ENCODE measurements at places on chromosomes 3 and 15.

DNA sequence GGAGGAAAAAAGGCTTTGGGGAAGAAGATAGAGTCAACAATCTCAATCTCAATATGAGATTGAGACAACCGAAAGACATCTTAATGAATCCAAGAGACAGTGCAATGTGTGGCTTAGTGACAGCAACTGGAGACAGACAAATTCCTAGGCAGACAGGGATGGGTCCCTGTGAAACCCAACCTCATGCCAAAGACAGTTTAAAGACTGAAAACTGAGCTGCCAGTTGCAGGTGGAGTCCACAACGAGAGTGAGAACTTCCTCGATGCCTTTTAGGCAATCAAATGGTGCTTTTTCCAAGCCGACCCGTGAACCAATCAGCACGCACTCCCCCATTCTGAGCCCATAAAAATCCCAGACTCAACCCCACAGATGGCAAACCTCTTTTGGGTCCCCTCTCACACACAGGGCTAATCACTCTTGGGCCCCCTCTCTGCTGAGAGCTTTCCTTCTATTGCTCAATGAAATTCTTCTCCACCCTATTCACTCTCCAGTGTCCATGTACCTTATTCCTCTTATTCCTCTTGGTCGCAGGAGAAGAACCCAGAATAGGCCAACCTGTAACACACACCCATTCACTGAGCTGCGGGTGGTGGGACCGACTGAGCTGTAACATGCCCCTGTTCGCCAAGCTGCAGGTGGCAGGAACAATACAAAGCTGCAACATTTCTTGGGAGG, 34.8 kb downstream of the ZMAT3 start:
- no peak for DNase-seq

- no peak for DNase-seq
Measured at GRCh38 chr3:8992199-8992598, 28.9 kb upstream of the RAD18 start.

GRCh38 chr3:23659274-23659673, 146.5 kb upstream of the UBE2E1 start:
- DNase-seq = no peak

GRCh38 chr3:17290894-17291293, 406.1 kb downstream of the PLCL2 start:
- DNase-seq = no peak

- DNase-seq = no peak
Measured at GRCh38 chr15:62269504-62269903, 104.4 kb upstream of the C2CD4B start.

DNA sequence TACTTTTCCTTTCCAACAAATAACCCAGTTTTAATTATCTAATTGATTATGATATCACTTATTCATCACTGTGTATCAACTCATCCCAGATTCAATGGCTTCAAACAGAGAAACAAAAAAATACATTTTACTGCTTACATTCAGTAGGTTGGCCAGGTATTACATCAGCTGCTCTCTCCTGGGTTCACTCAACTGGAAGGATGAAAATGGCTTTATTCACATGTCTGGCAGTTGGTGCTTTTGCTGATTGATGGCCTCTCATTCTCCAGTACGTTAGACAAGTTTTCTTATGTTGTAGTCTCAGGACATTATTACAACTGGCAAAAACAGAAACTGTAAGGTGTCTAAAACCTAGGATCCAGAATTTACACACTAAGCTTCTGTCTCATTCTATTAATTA, 811.0 kb upstream of the ALCAM start:
- no peak for DNase-seq

GRCh38 chr3:38354588-38355330, 8.2 kb downstream of the XYLB start:
- no peak for DNase-seq

- DNase-seq = no peak
Measured at GRCh38 chr3:136141891-136142290, 54.2 kb downstream of the MSL2 start.

DNA sequence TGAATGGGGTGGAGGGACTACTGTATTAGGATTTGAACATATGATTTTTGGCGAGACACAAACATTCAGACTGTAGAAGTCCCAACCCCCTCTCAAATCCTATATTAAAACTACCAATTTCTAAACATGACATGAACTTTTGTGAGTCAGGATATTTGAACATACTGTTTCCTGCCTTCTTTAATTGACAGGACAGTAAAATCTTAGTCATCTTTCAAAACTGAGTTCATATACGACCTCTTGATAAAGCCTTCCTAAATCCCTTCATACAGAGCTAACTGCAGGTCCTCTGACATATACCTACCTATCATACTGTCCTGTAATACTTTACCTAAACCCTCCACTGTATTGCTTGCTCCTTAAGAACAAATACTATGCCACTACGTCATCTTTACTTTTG, 23.5 kb downstream of the ALDH1A2 start:
- DNase-seq = no peak

- no peak for DNase-seq
Measured at GRCh38 chr3:156587760-156588069, 32.8 kb upstream of the SSR3 start.

- DNase-seq = no peak
Measured at GRCh38 chr3:25355998-25356397, 72.1 kb upstream of the RARB start.

GRCh38 chr3:194879991-194880939, 194.6 kb downstream of the FAM43A start:
- no peak for DNase-seq

GRCh38 chr3:148957586-148957985, 33.8 kb upstream of the GYG1 start:
- DNase-seq = no peak

- no peak for DNase-seq
Measured at GRCh38 chr3:141858312-141858711, 18.1 kb upstream of the ATP1B3 start.

DNA sequence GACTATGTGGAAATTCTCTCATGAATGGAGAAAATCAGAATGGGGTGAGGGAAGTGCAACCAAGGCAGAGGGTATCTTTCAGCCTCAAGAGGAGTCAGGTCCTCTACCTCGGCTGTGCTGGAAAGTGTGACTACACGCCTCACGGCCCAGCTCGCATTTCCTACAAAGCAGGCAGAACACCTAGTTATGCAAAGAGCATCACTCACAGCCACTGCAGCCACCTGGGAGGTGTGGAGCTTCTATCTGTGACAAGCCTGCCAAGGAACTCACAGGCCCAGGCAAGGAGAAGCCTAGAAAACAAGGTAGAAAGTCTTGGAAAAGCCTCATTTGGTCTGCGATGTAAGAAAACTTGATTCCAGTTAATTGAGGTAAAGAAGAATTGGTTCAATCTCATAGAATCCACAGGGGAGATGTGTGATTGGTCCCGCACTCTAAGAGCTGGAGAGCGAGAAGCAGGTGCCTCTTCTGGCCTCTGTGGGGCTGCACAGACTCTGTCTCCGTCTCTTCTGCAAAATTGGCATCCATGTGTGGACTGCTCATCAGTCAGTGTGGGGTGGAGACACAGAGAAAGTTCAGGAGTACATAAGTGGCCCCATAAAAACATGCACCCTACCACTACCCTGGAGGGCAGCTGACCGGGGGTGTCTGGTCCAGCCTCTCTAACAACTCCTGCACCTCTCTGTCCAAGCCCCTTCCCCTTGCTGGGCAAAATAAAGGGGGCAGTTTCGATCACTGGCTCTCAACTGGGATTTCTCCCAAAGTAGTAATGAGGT, 76.8 kb downstream of the TAMM41 start:
- no peak for DNase-seq

DNA sequence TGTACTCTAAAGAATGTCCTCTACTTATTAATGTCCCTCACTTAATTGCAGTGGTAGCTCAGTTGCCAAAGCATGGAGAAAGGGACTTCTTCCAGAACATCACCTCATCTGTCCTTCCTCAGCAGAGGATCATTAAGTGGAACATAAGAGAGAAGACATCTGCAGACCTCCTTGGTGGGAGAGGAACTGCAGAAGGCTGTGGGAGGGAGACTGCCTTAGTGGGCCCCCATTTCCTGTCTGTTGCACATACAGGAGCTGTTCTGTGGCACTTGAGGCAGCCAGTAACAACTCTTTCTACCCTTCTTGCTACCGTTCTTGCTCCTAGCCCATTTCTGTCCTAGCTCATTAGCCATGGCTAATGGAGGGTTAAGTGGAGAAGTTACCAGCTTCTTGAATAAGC, 33.6 kb downstream of the HPS3 start:
- no peak for DNase-seq

DNA sequence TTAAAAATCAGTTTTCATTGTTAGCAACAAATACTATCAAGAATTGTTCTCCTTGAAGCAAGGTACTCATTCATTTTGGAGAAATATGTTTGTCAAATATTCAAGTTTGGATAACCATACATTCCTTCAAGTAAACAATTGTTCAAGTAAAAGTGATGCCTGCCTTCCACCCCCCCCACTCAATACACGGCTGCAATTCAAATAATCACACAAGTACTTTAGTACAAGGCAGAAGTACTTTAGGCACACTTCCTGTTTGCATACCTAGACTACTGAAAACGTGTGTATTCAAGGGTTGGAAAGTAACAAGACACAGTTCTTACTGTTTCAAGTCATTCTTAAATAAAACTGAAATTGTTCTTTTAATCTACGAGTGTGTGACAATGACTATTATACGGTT, 45.4 kb downstream of the TJP1 start:
- no peak for DNase-seq

DNA sequence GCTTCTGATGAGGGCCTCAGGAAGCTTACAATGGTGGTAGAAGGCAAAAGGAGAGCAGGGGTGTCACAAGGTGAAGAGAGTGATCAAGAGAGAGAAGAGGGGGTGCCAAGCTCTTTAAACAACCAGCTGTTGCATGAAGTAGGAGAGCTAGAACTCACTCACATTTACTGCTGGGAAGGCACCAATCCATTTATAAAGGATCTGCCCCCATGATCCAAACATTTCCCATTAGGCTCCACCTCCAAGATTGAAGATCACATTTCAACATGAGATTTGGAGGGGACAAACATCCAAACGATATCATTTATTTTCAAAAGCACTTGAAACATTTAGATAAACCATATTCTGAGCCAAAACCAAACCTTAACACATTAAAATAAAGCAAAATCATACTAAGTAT, 26.3 kb downstream of the ANKRD28 start:
- no peak for DNase-seq

GRCh38 chr3:124811436-124811835, 75.7 kb downstream of the ITGB5 start:
- no peak for DNase-seq

DNA sequence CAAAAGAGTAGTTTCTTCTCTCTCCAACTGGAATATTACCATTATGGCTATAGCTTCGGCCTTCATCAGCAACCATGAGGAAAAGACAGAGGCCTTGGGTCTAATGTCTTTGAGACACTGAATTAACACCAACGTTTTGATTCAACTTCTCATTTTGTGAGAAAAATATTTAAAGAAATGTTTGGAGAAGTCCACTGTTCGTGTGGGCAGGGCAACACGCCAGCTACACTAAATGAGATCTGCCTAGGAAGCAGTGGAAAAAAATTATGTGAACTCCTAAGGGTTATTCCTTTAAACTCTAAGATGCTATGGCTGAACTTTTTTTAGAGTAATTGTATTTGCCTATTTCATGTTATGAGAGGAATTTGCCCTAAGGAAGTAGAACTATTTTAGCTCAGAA, 41.8 kb downstream of the NCEH1 start:
- DNase-seq = no peak

DNA sequence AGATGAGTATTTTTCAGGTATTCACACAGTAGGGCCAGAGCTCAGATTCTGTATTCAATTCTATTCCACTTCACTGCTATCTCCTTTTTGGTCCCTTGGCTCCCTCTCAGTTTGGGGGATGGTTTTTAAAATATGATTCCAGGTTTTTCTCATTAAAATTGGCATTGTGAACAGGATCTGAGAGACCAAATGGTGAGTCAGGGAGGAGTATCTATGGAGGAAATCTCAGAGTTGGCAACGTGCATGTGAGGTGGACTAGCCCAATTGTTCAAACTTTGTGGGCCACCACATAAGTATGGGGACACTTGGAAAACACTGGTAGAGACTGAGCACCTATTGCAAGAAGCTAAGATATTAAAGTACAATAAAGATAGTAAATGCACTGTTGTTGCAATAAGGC, 53.9 kb upstream of the TTC14 start:
- DNase-seq = no peak

DNA sequence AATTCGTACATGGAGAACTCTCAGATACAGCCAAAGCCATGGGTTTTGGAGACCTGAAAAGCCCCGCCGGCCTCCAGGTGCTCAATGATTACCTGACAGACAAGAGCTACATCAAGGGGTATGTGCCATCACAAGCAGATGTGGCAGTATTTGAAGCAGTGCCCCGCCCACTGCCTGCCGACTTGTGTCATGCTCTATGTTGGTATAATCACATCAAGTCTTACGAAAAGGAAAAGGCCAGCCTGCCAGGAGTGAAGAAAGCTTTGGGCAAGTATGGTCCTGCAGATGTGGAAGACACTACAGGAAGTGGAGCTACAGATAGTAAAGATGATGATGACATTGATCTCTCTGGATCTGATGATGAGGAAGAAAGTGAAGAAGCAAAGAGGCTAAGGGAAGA, 23.5 kb downstream of the MYO5A start:
- DNase-seq = no peak

GRCh38 chr15:79953951-79954444, 17.0 kb downstream of the BCL2A1 start:
- no peak for DNase-seq

- no peak for DNase-seq
Measured at GRCh38 chr3:22620498-22620897, 582.6 kb upstream of the UBE2E2 start.

DNA sequence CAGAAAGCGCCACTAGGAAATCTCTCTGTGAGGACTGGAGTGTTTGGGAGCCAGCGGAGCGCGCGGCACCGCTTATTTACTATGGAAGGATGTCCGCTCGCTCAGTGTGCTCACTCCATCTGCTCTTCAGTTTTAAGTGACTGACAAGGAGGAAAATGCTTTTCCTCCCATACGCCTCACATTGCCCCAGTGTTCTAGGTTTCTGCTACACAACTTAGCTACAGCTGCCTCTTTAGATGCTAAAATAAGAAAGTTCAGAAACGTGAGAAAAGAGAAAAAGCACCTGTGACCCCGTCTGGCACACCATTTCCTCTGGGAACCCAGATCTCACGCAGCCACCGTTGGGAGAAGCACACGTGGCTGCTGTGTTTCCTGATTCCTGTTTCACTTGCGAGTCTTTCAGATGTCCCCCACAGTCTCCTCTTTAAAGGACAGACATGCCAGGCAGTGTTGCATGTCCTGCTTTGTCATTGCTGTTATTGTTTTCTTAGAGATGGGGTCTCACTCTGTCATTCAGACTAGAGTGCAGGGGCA, 11.7 kb upstream of the MUSTN1 start:
- DNase-seq = no peak

- DNase-seq = no peak
Measured at GRCh38 chr3:8982509-8982908, 19.2 kb upstream of the RAD18 start.

Data from neuronal stem cell (in vitro differentiated cells).